ENCODE measurements at places on chromosomes 16 and 17.

GRCh38 chr17:56897646-56898424 is 16.0 kb downstream of the TRIM25 start:
- DNase-seq, result no peak

- no peak for DNase-seq
Observed at GRCh38 chr17:34673995-34674890, 94.9 kb downstream of the TMEM132E start.

DNA sequence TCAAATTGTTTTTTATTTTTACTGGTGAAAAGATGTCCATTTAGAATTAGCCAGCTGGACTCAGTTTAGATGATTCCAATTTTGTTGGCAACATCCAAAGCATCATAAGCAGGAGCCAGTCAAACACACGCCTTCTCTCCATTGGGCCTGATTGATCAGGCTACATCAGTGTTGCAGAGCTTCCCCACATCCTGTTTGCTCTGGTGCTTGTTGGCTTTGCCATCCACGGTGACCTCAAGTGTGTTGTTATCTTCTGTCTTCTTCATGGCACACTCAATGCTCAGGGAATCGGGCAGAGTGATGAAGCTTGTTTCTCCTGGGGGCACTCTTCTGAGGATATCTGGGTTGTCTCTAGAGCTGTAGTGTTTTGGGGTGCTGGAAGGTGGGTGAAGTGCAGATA is 6.3 kb upstream of the NETO2 start:
- DNase-seq, result no peak

GRCh38 chr17:36130346-36130745 is 26.7 kb downstream of the CCL4 start:
- no peak for DNase-seq
